ENCODE measurements at places on chromosomes 6 and 20. TPM values are rescaled to one million over a fixed set of nuclear protein-coding genes. Genes with fewer than 3 reads are reported as not detected.

GRCh38 chr6:56399672-56400263, 152.4 kb upstream of the COL21A1 start:
- DNase-seq: peak; percentile 71

DNA sequence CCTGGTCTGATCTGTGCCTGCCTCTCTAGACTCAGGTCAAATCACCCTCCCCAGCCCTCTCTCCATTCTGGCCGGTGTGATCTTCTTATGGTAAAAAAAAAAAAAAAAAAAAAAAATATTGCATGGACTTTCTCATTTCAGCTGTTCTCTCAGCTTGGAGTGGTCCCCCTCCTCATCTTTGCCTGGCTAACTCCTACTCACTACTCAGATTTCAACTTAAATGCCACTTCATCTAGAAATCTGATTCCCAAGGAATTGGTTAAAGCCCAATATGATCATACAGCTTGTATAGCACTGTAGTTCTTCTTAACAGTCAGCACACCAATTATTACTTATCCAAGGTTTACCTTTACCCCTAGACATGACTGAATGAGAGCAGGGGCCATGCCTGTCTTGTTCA, 105.9 kb upstream of the CARMIL1 start:
- DNase-seq: no peak

- DNase-seq: no peak
These were observed 191.0 kb upstream of the LRFN2 start for GRCh38 chr6:40778196-40778595.

- peak; percentile 51 for DNase-seq
These were observed 259.1 kb downstream of the HDGFL1 start for GRCh38 chr6:22828179-22829062.

- no peak for DNase-seq
These were observed 63.5 kb downstream of the LRFN2 start for GRCh38 chr6:40523505-40524172.

DNA sequence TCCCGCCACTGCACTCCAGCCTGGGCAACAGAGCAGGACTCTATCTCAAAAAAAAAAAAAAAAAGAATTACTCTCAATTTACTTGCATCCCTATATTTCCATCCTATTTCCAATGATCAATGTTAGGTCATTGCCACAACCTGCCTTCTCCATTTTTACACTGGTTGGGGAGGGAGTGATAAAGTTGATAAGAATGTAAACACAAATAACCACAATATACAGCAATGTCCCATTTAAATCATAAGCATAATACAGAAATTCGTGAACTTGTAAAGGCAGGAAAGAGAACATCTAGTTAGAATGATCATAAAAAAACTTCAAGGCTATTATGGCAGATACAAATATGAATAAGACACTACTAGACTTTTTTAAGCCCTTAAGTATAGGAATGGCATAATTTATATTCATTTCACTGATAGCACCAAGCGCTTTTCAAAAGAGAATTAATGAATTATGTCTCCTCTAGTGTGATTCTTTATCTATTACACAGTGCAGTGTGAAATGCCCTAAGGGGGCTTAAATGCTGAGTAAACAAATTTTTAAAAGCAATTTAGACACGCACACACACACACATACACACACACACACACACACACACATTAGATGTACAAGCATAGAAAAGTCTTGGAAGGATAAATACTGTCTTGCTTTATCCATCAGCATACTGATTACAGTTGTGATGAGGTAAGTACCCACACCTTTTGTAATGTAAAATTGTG, 33.5 kb upstream of the RAB23 start:
- DNase-seq: no peak

GRCh38 chr6:22028403-22029090, 268.3 kb downstream of the PRL start:
- no peak for DNase-seq

IL17A gene
- not detected for total RNA-seq

Data from left lobe of liver (tissue), 2 donors.